D721Med (cell line): ENCODE measurements at places on chromosomes 7 and 10.

- DNase-seq = no peak
Observed at GRCh38 chr7:30245913-30246312, 38.5 kb upstream of the ZNRF2 start.

- DNase-seq = no peak
Observed at GRCh38 chr7:40644454-40645188, 509.8 kb downstream of the SUGCT start.

- DNase-seq = no peak
Observed at GRCh38 chr10:27611236-27611635, 107.1 kb downstream of the RAB18 start.

DNA sequence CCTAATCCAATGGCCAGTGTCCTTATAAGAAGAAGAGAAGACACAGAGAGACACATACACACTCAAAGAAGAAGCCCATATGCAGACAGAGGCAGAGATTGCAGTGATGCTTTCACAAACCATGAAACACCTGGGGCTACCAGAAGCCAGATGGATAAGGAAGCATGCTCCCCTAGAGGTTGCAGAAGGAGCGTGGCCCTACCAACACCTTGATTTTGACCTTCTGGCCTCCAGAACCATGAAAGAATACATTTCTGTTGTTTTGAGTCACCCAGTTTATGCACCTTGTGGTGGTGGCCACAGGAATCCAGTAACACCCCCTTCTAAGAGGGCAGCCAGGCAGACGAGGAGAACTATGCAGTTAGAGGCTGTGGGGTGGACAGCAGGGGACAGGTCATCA, 43.5 kb downstream of the AOC1 start:
- DNase-seq = no peak

DNA sequence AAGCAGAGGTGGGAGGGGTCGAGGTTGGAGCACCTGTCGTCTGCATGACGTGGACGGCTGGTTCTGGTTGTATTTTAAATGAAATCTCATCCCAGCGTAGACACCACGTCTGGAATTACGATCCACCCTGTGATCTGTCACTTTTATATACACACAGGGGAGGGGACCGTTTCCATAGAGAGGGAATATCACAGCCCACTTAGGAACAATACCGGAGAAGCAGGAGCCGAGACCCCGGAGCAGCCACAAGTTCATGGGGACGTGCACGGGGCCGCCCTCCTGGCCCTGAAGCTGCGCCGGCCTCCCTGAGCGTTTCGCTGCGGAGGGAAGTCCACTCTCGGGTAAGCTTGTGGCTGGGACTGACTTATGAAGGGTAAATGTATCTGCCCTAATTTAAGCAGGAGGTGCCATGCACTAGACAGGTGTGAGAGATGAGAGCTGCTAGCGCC, at the start of gene UCN3:
TSS of gene UCN3 (plus strand) at position 77 of the 449 bp plus-strand sequence. CDS start 8,755 bp downstream, outside the sequence.
- DNase-seq = no peak

GRCh38 chr10:47143072-47143471, 156.9 kb upstream of the GDF10 start:
- DNase-seq = no peak

DNA sequence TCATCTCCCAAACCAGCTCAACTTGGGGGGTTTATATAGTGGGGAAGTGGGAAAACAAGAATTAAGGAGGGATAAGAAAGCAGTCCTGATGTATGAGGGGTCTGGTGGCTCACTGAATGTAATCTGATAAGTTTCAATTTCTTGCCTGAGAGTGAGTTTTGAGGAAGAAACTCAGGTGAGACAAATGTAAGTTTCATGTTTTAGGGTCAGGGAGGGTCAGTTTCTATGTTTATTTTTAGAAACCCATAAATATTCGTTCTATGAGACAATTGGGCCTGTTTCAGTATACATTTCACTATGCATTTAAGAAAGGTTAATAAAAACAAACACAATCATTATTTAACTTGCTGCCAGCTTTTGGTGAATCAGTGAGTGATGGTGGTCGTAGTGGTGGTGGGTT, 128.0 kb upstream of the MBL2 start:
- no peak for DNase-seq

DNA sequence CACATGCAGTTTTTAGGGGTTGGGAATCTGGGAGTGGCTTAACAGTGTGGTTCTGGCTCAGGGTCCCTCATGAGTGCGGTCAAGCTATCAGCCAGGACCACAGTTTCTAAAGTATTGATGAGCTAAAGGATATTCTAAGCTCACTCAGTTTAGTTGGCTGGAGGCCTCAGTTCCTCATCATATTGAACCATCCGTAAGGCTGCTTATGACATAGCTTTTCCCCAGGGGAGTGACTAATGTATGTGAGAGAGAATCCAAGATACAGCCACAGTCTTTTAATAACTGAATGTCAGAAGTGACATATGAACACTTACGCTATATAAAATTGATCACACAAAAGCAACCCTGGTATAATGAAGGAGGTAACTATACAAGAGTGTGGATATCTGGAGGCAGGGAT, 245.3 kb downstream of the POLR1F start:
- DNase-seq = no peak

- no peak for DNase-seq
Observed at GRCh38 chr7:36287371-36288241, 102.1 kb upstream of the ANLN start.

DNA sequence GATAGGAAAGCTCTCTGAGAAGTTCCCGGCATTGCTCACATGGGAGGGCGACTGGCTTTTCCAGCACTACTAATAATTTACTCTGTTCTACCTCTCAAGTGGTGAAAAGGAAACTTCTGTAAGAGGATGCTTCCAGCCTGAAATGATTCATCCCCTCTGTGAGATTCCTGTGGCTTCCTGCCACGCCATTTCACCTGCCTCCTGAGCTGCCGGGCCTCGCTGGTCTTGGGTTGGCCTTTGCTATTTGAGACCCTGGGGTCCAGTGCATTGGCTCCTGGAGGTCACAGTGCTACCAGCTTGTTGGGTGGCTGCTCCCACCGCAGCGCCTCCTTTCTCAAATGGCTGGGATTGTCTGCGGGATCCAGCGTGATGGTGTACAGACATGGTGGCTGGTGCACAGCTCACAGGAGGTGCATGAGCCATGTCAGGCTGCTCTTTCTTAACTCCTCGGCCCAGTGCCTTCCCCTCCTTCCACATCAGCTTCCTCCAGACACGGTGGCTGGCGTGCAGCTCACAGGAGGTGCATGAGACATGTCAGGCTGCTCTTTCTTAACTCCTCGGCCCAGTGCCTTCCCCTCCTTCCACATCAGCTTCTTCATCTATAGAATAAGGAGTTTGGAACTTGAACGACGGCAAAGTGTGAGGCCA, 42.9 kb upstream of the PCBD1 start:
- no peak for DNase-seq

DNA sequence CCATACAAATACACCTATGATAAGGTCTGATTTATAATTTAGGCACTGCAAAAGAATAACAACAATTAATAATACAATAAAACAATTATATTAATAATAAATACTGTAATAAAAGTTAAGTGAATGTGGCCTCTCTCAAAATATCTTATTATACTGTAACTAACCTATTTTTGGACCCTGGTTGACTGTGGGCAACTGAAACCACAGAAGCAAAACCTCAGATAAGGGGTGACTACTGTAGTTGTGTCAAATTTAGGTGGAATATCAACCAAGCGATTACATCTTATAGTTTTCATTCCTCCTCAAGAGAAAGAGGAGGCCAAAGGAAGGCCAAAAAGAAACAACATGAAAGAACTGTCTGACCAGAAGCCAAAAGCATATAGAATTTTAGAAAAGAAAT, 103.9 kb downstream of the SKAP2 start:
- DNase-seq = no peak

DNA sequence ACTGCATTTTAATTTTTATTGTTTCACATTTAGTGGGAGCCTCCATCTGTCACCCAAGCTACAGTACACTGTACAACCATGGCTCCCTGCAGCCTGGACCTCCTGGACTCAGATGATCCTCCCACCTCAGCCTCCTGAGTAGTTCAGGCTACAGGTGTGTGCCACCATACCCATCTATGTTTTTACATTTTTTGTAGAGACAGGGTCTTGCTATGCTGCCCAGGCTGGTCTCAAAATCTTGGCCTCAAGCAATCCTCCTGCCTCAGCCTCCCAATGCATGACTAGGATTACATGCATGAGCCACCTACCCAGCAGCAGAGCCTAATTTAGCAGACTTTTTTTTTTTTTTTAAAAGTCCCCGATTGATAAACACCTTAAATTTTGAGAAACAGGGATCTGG, 5.6 kb downstream of the PIP4K2A start:
- no peak for DNase-seq

DNA sequence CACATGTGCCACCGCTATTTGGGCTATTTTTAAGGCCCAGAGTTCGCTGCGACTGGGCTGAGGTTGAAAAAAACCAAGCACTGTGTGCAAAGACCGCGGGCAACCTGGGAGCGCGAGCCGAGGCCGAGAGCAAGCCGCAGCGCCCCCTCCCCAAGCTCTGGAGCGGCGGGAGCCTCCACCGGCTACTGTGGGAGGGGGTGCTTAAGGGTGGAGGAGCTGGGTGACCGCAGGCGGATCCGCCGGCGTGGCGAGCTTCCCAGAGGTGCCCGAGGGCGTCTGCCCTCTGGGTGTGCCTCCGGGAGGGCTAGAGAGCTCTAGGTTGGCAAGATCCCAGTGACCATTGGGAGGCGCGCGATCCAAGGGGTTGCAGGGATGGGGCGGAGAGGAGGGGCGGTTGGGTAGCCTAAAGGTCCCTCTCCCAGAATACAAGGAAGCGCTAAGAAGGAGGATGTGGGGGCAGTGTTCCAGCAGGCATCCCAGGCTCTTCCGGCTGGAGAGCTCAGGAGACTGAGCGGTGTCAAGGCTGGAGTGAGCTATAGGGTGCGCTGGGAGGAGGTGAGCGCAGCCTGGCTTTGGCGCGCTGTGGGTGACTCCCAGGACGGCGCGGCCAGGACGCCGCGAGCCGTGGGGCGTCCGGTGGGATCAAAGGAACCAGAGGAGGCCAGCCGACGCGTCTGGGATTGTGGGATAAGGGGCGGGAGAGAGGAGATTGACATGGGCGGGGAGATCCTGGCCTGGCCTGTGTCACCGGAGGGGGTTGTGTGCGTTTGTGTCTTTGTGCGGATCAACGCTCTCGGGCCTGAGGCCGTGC, 8.0 kb downstream of the DLX5 start:
- DNase-seq = no peak

DNA sequence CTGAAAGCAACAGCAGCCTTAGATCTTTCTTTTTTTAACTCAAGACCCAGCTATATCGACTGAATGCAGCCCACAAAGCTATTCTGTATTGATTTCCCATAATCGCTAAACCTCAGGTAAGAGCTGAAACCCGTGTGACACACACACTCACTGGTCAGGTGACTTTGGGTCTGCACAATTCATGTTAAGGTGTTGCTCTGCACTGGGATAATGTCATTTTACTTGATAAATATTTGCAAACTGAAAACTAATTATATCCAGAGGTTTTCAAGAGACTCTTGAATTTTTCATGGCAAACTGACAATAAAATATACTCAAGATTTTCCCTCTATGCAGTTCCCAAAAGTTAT, 33.1 kb downstream of the SCRN1 start:
- DNase-seq = no peak

- no peak for DNase-seq
Observed at GRCh38 chr7:36278069-36278619, 111.5 kb upstream of the ANLN start.

- no peak for DNase-seq
Observed at GRCh38 chr7:2698581-2699288, 10.7 kb downstream of the AMZ1 start.

DNA sequence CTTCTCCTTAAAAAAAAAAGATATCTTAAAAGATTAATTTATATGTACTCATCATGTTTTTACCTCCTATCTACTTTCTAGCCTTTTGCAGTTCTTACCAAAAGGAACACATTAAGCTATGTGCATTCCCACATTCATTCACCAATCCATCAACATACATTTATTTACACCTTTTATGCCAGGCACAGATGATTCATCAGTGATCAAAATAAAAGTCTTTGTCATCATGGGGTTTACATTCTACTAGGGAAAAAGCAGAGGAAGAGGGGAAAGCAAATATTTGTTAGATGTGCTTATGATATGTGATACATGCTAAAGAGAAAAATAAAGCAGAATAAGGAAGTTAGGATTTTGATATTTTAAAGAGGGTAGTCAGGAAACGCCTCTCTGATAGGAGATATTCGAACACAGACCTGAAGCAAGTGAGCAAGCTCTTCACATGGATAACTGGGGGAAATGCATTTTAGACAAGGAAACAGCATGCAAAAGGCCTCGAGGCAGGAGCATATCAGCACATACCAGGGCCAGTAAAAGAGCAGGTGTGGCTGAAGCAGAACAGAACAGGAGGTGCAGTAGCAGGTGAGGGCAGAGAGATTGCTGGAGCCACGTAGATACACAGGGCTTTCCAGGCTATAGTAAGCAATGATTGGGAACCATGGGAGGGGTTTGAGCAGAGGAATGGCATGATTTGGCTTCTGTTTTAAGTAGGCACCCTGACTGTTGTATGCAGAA, 67.4 kb downstream of the REEP3 start:
- no peak for DNase-seq

DNA sequence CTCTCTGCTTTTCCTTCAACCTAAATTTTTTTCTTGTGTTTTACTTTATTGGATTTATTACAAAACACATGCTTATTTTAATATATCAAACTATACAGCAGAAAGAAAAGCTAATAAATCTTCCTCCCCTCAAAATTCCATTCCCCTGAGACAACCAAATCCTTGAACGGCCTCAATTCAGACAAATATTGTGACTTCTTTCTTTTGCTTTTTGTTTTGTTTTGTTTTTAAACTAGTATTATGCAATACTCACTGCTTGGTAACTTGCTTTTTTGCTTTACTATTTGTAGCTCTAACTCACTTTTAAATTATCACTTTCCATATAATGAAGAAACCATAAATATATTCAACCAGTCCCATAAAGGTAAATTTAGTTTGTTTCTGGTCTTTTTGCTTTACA, 59.4 kb upstream of the CDK1 start:
- no peak for DNase-seq

GRCh38 chr7:151819866-151820265, 57.0 kb downstream of the PRKAG2 start:
- no peak for DNase-seq

DNA sequence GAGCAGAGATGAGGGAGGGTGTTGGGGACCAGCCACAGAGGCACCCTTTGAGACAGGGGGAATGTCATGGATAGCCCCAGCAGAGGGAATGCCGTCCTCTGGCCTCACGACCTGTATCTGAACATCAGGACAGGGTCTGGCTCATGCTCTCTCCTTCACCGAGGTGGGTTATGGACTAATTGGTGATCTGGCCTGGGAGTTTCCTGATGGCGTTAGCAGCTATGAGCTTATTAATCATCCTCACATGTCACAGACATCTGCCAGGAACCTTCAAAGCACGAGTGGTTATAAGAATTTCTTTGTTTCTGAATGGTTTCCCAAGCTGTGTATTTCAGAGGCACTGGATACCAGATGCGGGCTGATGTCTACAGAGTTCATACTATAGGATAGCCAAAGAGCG, 6.9 kb downstream of the CPA4 start:
- no peak for DNase-seq

- no peak for DNase-seq
Observed at GRCh38 chr7:155746188-155746587, 66.1 kb downstream of the SHH start.
